CD4-positive, CD25-positive, alpha-beta regulatory T cell (primary cell): ENCODE measurements at places on chromosomes 5 and 9. TPM values are rescaled to one million over a fixed set of nuclear protein-coding genes. Genes with fewer than 3 reads are reported as not detected.

Gene APBB3
- 50.8 TPM for total RNA-seq

Gene SLC1A1
- 0.76 TPM for total RNA-seq

- DNase-seq, result no peak
Observed at GRCh38 chr5:29016067-29016466, 1977.7 kb upstream of the CDH9 start.

Gene PHF24
- not detected for total RNA-seq

DNA sequence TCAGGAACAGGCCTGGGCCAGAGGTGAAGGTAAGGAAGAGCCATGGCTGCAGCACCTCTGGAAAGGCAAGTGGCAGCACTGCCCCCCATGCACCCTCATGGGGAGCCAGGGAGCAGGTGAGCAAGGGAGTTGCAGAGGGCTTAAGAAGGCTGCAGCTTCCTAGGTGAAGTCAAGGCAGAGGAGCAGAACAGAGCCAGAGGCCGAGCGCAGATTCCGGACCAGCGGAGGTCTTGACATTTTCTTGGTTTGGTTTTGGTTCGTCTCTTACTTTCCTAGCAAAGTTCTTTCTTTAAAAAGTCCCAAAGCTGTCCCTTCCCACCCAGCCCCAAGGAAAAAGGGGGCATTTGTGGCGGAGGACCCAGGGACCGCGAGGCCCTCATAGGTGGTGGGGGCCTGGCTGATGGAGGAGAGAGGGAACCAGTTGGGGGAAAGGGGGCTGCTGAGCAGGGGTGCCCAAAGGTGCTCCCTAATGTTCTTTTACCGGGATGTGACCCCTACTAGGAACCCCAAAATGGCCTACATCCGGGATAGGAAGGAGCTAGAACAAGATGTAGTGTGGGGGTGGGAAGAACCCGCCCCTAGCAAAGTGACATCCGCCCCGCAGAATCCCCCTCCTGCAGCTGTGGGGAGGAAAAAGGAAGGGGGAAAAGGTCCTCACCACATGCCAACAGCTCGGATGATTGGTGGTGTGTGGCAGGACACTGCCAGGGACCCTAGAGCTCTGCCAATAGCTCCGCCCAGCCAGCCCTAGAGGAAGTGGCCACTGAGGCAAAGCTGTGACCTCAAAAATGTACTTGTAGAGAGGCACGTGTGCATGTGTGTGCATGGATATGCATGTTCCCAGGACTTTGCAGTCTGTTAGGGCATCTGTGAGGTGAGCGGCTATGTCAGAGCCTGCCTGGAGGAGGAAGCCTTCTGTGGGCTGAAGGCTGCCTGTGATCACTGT, 914 bp upstream of the CD72 start:
- DNase-seq, result no peak

Gene CCDC192
- not detected for total RNA-seq

DNA sequence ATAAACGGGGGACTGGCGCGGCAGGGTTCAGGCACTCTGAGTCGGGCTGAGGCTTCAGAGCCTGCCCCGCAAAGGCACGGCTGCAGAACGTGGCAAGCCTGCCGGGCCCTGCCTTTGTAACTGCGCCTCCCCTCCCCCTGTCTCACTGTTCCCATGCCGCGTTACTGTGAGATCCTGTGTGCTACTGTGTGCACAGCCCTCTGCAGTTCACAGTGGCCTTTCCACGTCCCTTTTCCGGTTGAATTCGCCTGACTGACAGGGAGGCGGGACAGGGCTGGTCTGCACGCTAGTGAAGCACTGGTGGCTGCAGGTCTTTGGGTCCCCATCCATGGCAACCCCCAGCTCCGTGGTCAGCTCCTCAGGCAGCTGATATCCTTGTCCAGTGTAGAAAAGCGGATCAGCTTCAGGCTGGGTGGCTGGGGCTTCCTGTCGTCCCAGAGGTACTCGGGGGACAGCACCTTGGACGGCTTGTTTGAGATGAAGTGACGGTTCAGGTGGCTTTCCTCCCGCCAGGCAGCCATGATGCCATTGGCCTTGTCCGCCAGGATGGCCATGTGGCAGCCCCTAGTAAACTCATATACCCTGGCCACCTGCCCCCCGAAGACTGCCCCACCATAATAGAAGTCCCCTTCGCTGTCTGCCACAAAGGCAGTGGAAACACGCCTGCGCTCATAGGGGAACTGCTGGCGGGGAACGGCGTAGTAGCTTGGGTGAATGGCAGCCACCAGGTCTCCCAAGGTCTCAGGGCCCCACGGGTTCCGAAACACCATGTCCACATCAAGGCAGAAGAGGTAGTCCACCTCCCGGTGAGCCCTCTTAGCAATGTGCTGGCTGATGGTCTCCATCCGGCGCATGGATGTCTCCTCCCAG, 10.3 kb downstream of the GBGT1 start:
- DNase-seq, result no peak

- peak; percentile 52 for DNase-seq
Observed at GRCh38 chr5:124583469-124584350, 162.7 kb downstream of the ZNF608 start.

DNA sequence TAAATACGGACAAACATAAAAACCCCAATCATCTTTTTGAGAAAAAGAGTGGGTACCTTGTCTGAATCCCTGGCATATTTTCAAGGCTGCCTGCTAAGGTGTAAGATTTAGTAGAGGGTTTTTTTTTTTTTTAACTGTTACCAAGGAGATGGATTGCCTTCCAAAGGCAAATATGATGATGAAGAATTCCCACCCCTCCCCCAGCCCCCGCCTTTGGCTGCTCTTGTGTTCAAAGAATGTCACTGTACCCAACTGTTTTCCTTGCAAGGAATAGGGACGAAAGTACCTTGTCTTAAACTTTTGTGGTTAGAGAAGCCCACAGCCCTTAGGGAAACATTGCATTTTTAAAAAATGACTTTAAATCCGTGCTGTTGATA, 31.3 kb downstream of the ARHGAP26 start:
- DNase-seq, result no peak

DNA sequence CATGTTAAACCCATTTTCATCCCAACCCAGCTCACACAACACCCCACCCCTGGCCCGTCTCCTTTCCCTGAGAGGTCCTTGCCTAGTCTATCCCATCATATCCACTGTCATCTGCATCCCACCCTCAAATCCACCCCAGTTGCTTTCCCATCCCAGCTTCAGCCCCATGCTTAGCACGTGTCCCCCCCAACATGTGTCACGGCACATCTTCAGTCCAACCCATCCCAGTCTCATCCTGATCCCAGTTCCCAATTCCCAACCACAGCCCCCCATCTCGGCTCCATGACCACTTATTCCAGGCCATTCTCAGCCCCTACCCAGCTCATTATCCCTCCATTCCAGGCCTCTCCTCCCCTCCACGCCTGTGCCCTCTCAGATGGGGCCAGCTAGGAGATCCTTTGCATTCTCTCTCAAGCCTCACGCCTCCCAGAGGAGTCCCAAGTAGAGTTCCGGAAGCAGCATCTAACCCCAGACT, 605 bp upstream of the DBN1 start:
- no peak for DNase-seq
